Lower lobe of right lung (tissue), 2 donors: ENCODE measurements at places on chromosomes 3 and 15.

GRCh38 chr3:27326202-27326601, 43.0 kb downstream of the NEK10 start:
- H3K4me3 ChIP-seq = no peak overlapping the region
- no peaks in the 10 kb centered on the region for H3K27me3 ChIP-seq
- H3K4me1 ChIP-seq = peaks cover 8% of the 10 kb centered on the region
- H3K36me3 ChIP-seq = no peaks in the 10 kb centered on the region
- no peak for DNase-seq

- DNase-seq = no peak
- H3K4me3 ChIP-seq = no peak overlapping the region
- no peak overlapping the region for H3K27ac ChIP-seq
- H3K4me1 ChIP-seq = no peaks in the 10 kb centered on the region
These were observed 11.6 kb upstream of the TSC22D2 start for GRCh38 chr3:150396491-150396890.

GRCh38 chr15:69793781-69794451, 303.8 kb downstream of the TLE3 start:
- no peaks in the 10 kb centered on the region for H3K36me3 ChIP-seq
- H3K4me1 ChIP-seq = peaks cover 17% of the 10 kb centered on the region
- no peak overlapping the region for H3K4me3 ChIP-seq
- H3K27ac ChIP-seq = peak overlapping the region; percentile 79
- no peaks in the 10 kb centered on the region for H3K27me3 ChIP-seq

- H3K4me3 ChIP-seq = no peak overlapping the region
- H3K4me1 ChIP-seq = no peaks in the 10 kb centered on the region
- H3K36me3 ChIP-seq = peaks cover 86% of the 10 kb centered on the region
- no peak overlapping the region for H3K27ac ChIP-seq
- H3K27me3 ChIP-seq = no peaks in the 10 kb centered on the region
These were observed 43.7 kb downstream of the PLXNA1 start for GRCh38 chr3:127026661-127027060.

GRCh38 chr15:81896356-81896755, 149.5 kb downstream of the MEX3B start:
- no peak overlapping the region for H3K4me3 ChIP-seq
- no peaks in the 10 kb centered on the region for H3K4me1 ChIP-seq
- no peaks in the 10 kb centered on the region for H3K27me3 ChIP-seq
- H3K27ac ChIP-seq = no peak overlapping the region
- DNase-seq = no peak
